ENCODE measurements at places on chromosomes 7 and 10.
A peak's percentile ranks its signal among the peaks of the same experiment; 100 is the strongest.

DNA sequence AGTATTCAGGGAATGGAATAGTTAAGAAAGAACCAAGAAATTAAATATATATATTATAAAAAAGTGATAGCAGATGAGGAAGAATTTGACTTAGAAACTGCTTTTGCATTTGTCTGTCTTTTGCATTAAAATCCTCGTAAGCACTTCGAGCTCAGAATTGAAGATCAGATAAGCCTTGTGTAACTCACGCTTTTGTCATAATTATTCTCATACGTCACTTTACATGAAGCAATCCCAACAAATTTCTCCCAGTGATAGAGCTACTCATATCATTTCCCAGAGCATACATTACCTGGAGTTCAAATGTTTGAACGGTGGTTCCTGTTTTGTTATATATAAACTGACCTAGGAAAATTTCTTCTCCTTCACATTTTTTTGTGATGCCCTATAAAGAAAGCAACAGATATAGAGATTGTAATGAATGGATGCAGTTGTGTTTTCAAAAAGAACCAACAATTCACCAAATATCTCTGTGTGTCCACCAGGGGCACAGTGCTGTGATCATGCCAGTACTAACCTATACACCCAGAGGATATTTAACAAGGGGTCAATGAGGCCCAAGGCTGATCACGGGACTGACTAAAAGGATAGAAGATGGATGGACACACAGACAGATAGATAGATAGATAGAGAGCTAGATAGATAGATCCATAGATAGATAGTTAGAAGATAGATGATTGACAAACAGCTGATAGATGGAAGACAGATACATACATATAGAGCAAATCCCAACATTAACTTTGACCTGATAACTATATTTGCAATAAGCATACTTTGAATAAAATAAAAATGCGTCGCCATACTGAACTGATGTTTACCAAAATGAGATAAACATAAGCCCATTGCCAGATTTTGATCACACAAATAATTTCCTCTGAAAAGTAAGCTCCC, 9.3 kb upstream of the HUS1 start:
- no peak for DNase-seq

DNA sequence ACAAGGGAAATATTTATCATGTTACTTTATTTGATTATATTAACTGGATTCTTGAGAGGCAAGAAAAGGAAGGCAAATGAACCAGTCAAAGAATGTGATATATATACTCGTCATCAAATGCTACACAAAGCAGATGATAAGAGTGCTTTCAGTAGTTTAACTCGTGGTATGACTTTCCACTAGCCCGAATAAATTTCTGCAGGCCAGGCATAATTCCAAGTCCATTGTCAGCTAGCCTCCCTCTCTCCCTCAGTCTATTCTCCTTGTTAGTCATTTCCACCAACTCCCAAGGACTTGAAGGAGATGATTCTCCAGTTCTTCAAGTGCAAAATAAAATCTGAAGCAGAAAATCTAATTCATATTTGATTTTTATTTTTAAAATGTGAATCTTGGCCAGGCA, 190.5 kb downstream of the GLI3 start:
- no peak for DNase-seq

- no peak for DNase-seq
These were observed 289.3 kb downstream of the PTEN start for GRCh38 chr10:88152728-88153133.

- DNase-seq, result no peak
These were observed 34.7 kb upstream of the SHH start for GRCh38 chr7:155846936-155847335.

DNA sequence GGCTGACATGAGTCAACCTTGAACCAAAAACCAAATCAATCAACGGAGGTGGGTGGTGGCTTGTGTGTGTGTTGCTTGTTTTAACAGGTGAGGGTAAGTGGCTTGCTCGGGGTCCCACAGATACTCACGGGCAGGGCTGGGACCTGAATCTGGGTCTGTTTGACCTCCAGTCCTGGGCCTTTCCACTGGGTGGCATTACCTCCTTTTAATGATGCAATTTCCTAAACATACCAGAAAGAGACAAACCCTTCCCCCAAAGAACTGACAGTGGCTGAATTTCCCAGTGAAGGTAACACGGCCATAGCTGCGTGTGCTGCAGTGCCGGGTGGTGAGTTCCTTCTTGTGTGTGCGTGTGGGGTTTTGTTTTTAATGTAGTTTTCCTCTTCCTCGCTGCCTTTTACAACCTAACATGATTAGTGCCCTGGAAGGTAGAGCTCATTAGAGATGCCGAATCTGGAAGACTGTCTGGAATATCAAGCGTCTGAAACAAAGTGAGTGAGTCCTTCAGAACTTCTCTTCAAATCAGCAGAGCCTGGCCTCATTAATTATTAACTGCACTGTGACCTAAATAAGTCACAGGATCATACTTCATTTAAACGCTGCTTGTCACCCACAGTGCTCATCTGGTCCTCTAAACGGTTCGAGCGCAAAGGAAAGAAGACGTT, 166.1 kb upstream of the TCERG1L start:
- DNase-seq, result no peak

DNA sequence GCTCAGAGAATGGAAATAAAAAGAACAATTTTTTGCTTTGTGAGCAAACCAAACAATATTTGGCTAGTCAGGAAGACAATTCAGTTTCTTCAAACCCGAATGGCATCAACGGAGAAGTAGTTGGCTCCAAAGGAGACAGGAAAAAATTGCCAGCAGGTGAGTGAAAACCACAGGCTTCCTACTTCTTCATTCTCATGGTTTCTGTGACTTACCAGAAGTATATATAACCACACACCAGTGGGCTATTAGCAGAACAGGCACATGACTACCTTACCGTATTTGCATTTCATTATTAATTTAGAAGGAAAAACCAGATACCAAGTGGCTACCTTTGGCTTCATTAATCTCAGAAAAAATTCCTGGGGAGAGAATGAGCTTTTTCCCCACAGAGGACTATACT, 8.8 kb downstream of the TDRD1 start:
- no peak for DNase-seq

GRCh38 chr10:75404815-75405597, 3.4 kb upstream of the ZNF503 start:
- DNase-seq, result peak; percentile 17

- no peak for DNase-seq
These were observed 21.7 kb downstream of the TRIM8 start for GRCh38 chr10:102665904-102666509.

DNA sequence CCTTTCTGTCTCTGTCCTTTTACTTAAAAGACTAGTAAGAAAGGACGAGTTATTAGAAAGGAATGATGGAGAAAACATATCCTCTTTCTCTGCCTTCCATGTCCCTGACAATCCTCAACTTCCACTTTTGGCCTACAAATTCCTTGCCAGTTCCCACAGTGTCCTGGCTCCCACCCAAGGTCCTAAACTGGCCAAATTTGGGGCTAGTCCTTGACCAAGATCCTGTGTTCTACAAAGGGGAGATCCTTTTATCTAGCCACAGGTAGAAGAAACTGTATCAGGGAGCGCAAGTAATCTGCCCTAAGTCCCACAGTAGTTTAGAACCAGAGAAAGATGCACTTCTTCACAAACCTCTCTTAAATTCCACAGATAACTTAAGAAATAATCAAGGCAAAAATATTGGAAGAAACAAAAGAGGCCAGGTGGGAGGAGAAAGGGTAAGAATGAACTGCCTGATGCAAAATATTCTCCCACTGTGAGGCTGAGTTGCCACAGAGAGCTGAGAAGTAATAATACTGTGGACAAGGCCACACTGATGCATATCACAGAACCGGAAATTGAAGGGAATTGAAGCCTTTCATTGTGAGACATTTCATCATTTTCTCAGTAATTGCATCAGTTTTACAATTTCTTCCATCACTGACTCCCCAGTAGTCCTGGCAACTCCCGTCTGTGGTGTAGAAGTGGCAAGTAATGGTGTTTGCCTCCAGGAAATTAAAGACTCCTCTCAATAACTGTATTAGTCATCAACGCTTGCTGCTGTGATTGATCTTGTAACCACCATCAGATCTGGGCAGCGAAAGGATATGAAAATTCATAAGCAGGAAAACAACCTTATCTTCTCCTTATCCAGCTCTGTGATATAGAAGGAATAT, 47.2 kb downstream of the DNAJC12 start:
- DNase-seq, result no peak

GRCh38 chr10:1977461-1977860, 240.1 kb upstream of the ADARB2 start:
- no peak for DNase-seq

GRCh38 chr7:70325509-70326101, 727.3 kb downstream of the AUTS2 start:
- no peak for DNase-seq

GRCh38 chr10:80055760-80056159, 22.7 kb upstream of the TMEM254 start:
- DNase-seq, result no peak

GRCh38 chr10:102729029-102730026, 14.4 kb upstream of the WBP1L start:
- no peak for DNase-seq

DNA sequence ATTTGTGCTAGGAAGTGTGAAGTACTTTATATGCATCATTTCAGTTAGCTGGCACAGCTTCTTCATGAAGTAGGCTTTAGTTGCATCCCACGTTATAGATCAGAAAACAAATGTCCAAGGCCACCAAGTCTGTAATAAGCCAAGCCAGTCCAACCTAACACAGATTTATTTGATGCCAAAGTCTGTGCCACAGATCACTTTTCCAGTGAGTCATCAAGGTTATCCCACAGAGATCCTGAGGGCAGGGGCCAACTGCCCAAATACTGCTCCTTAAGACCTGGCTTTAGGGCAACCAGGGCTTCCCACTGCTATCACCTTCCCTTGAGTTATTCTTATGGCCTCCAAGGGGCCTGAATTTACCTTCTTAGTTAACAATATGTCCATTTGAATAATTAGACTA, 1340.4 kb downstream of the XPNPEP1 start:
- no peak for DNase-seq

GRCh38 chr10:132844069-132844809, 58.3 kb upstream of the NKX6-2 start:
- no peak for DNase-seq

DNA sequence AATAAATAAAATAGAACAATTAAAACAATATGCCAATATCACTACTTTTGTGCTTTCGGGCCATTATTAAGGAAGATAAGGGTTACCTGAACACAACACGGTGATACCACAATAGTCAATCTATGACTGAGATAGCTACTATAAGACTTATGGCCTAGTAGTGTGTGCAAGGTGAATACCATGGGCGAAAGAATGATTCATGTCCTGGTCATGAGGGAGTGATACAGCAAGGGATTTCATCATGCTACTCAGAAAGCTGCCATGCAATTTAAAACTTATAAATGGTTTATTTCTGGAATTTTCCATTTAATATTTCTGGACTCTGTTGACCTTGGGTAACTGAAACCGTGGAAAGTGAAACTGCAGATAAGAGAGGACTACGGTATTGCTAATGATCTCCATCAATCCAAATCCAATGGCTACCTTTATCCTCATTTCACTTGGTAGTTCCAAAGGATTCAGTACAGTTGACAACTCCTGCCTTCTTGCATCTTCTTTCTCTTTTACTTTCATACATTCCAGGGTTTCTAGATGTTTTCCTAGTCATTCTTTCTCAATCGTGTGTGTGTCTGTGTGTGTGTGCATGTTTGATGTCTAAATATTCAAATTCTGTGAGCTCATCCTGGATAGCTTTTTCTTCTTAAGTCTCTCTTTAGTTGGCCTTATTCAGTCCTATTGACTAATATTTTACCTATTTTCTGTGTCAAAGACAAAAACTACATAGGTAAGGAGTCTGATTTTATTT, 100.5 kb upstream of the MAGI2 start:
- no peak for DNase-seq

GRCh38 chr7:142788303-142789289, 17.8 kb downstream of the PRSS2 start:
- no peak for DNase-seq

GRCh38 chr10:48460182-48460581, 144.7 kb downstream of the ARHGAP22 start:
- DNase-seq, result no peak

- DNase-seq, result no peak
These were observed 125.9 kb upstream of the LYZL2 start for GRCh38 chr10:30755441-30755953.

- DNase-seq, result no peak
These were observed 164.6 kb upstream of the C1GALT1 start for GRCh38 chr7:7017707-7018280.

- DNase-seq, result no peak
These were observed 896.4 kb downstream of the PCDH15 start for GRCh38 chr10:53904506-53905241.

- DNase-seq, result no peak
These were observed 42.0 kb upstream of the CCDC3 start for GRCh38 chr10:13043520-13043919.

DNA sequence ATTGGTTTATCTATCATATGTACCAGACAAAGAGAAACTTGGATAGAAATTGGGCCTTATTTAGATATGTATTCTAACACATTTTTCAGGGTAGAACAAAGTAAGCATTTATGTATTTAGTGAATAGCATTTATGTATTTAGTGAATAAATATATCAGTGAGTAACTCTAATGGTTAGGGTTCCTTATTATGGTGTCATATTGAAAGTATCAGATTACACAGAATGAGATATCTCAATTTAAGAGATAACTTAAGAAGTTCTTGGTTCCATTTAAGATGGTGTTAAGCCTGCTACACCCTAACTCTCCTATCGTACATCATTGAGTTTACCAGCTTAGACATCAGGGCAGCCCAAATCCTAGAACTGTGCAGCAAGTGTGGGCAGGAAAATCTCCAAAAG, 35.9 kb upstream of the DMTF1 start:
- no peak for DNase-seq

DNA sequence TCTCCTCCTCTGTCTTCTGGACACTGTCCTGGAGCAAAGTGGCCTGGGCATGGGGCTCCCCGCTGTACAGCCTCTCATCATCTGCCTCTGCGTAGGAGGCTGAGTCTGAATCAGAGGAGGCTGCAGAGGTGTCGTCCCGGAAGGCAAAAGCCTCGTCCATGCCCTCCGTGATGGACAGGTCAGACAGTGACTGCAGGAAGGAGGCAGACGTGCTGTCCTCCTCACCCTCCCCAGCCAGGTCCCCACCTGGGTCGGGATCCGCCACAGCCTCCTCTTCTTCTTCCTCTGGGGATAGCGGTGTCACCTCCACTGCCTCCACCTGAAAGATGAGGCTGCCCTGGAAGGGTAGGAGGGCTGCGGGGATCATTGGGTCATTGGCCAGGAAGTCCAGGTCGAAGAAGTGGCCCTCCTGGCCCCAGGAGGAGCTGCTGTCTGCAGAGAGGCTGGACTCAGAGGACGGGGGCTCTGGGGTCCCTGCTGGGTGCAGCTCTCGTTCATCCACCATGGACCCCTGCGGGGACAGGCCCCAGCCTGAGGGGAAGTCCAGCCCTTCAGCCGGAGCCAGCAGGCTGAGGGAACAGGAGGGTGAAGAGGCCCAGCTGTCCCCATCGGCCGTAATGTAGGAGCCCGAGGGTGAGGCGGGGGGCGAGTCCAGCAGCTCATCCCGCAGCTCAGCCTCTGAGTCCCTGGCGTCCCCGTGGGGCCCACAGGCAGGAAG, 3.7 kb downstream of the NACAD start:
- no peak for DNase-seq

DNA sequence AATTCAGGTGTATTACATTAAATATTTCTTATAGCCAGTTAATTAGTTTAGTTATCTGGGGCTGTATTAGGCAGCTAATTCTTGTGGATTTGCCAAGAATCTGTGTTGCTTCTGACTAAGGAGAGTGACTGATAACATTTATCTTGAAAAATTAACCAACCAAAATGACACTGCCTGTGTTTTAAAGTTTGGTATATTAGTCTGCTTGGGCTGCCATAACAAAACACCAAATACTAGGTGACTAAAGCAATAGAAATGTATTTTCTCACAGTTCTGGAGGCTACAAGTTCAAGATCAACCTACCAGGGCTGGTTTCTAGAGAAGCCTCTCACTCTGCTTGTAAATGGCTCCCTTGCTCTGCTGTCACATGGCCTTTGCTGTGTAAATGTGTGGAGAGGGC, 12.9 kb downstream of the EXOC4 start:
- no peak for DNase-seq

All from NCI-H1105 treated with DMSO at 0.1 percent for 48 hours (cell line).